ENCODE measurements at places on chromosomes 7 and 10. TPM values are rescaled to one million over a fixed set of nuclear protein-coding genes. Genes with fewer than 3 reads are reported as not detected.

The FAM25A gene
- polyA plus RNA-seq = not detected

The BTBD16 gene
- polyA plus RNA-seq = not detected

The CALML5 gene
- polyA plus RNA-seq = not detected

The LDB3 gene
- 162 TPM for polyA plus RNA-seq

The ADGRA1 gene
- polyA plus RNA-seq = under 0.01 TPM

The HNRNPF gene
- 77.5 TPM for polyA plus RNA-seq

The DPYSL4 gene
- polyA plus RNA-seq = 19.2 TPM
